ENCODE measurements at places on chromosomes 5 and 9.

GRCh38 chr9:104836235-104836634, 72.3 kb downstream of the NIPSNAP3B start:
- no peak for DNase-seq

DNA sequence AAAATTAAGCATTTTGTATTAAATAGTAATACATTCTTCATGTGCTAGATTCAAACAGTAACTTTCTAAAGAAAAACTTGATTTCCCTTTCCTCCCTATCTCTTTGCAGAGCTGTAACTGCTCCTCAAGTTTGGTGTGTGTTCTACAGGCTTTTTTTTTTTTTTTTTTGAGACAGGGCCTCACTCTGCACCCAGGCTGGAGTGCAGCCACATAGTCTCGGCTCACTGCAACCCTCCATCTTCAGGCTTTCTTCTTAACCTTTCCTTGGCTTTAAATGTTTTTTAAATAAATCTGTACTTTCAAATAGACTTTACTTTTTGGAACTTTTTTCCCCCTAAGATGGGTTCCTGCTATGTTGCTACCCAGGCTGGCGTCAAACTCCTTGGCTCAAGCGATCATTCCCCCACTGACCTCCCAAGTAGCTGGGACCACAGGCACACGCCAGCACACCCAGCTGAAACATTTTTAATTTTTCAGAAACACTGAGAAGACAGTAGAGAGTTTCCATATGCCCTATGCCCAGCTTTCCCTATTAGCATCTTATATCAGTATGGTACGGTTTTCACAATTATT, 9.1 kb downstream of the NDFIP1 start:
- no peak for DNase-seq

- DNase-seq = no peak
Measured at GRCh38 chr5:150464554-150465012, 15.0 kb upstream of the RPS14 start.

DNA sequence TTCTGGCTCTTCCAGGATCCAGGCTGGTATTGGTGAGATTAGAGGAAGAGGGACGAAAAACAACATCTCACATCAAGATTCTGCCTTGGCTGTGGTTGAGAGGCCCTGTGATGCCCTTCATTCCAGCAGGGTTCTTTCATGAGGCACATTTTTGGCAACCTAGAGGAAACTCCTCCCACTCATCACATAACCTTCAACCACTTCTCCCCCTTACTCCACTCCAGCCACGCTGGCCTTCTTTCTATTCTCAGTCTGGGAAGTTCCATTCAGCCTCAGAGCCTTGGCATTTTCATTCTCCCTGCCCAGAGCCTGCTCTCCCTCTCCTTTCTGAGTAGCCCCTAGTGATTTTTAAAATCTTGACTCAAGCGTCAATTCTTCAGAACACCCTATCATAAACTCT, 337.5 kb downstream of the ZSWIM6 start:
- no peak for DNase-seq

- no peak for DNase-seq
Measured at GRCh38 chr5:126656401-126657007, 55.8 kb downstream of the PHAX start.

GRCh38 chr9:136554870-136555269, 9.0 kb upstream of the NOTCH1 start:
- peak; percentile 81 for DNase-seq

GRCh38 chr5:39218482-39219402, 621 bp downstream of the FYB1 start:
- DNase-seq = no peak

GRCh38 chr5:172365948-172366608, 82.5 kb upstream of the UBTD2 start:
- DNase-seq = no peak

GRCh38 chr9:100281676-100282387, 70.9 kb downstream of the TEX10 start:
- DNase-seq = no peak

- no peak for DNase-seq
Measured at GRCh38 chr5:142472306-142472951, 147.6 kb upstream of the SPRY4 start.

DNA sequence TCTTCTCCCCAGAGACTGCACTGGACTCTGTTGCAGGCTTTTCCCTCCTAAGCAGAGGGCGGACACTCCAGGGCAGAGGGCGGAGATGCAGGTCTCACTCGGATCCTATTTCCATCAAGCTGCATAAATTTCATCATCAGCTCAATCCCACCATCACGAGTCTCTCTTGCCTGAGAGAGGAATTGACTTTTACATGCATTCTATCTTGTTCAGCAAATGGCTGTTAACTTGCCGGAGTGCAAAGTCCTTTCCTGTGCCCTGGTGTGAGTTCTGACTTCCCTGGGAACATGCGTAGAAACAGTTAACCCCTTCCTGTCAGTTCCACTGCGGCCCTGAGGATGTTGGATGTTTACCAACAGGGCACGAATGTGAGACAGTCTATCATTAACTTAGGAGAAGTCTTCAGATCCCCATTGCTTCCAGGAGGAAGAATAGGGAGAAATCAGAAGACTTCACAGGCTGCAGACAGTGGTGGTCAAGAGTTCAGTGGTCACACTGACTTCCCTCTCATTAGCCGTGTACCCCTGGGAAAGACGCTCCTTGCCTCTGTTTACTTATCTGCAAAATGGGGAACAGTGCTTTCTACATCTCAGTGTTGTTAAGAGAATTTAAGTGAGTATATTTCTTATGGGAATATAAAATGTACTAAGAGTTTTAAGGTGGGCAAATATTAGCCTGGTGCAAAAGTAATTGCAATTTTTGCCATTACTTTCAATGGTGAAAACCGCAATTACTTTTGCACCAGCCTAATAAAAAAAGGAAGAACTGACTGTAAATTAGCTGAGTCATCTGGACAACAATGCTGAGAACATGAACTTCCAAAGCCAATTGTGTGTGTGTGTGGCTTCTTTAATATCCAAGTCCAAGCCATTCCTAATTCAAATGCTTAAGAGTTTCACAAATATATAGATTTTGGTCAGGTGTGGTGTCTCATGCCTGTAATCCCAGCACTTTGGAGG, 248.0 kb downstream of the DRD1 start:
- DNase-seq = no peak

- DNase-seq = peak; percentile 79
Measured at GRCh38 chr9:136693490-136694162, 6.4 kb upstream of the AGPAT2 start.

DNA sequence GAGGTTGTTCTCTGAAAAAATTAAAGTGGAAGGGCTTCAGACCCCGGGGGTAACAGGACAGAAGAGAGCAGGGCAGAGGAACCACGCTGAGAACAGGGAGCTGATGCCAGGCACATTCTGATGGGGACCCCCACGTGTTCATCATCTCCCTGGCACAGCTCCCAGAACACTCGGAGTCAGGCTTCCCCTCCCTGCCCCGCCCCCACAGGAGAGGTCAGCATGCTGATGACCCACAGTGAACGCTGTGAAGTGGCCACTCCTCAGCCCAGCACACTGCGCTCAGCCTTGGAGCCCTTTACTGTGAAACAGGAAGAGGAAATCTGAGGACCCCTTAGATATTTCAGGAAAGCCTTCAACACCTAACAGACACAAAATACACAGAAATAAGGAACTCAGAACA, 16.4 kb downstream of the RETREG1 start:
- DNase-seq = no peak

- DNase-seq = no peak
Measured at GRCh38 chr5:73998489-73998888, 372.5 kb downstream of the ARHGEF28 start.

GRCh38 chr5:5145651-5146529, 5.8 kb downstream of the ADAMTS16 start:
- no peak for DNase-seq

DNA sequence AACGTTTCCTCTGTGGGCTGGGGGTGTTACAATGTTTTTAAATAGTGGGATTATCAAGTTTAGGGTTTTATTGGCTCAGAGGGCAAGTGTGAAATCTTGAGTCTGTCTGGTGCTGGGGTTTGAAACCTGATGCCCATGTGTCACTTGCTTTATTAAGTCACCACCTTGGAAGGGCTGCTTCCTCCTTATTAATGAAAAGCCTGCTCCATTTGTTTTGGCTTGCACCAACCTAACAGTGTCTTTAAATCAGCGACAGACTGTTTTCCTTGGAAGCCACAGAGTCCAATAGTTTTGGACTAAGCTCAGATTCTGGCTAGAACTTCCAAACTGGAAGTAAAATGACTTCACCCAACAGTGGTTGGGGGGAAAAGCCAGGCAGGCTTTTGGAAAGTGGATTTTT, 10.7 kb upstream of the PALM2AKAP2 start:
- DNase-seq = no peak

DNA sequence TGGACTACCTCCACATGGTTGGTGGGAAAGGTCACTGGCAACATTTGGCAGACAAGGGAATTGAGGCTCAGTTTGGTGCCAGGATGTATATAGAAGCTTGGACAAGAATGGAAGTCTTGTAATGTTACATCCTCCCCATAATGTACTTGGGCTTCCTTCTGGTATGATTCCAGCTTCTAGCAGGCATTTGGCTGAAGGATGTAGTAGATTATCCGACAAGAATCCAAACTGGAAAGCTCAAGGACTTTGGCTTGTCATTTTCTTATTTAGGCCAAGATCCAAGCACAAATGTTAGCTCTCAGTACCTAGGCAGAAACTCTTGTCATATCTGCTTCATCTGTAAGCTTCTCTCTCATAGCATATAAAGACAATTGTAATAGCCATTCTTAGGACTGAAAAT, 209.1 kb downstream of the MAPKAP1 start:
- DNase-seq = no peak

GRCh38 chr9:34084562-34084961, 35.9 kb upstream of the UBAP2 start:
- no peak for DNase-seq

- DNase-seq = no peak
Measured at GRCh38 chr9:19648672-19649071, 140.2 kb downstream of the SLC24A2 start.

DNA sequence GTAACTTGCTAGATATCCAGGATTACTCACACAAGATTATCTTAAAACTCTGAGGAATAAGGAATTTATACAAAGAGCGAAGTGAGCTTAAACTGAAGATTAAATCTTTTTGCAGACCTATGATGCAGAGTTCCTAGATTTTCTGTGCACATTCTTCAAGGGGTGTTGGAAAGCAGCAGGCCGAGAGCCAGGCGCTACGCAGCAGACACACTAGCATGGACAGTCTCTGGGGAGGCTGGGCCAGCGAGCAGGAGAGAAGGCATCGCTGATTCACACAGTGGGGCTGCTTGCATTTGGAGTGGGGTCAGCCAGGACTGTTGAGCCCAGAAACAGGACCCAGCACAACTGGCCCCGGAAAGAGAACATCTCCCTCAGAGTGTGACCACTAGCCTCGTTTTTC, 136.3 kb downstream of the ADAMTS16 start:
- no peak for DNase-seq

- DNase-seq = no peak
Measured at GRCh38 chr5:112669328-112669963, 68.2 kb upstream of the APC start.

DNA sequence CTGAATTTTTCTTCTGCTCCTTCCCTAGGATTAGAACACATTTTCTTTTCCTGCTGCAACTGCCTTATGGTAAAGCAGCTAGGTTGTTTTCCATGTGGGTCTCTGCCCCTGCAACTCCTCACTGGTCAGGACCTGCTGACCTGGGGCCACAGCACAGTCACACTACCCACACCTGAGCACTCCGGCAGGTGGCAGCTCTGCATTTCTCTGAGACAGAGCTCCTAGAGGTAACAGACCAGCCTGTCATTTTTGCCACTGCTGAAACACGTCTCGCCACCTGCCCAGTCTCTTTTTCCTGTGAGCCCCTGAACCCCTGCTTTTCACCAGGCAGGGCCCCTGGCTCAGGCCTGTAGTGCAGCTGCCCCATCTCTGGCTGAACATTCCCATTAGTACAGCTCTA, 609.6 kb downstream of the HINT1 start:
- no peak for DNase-seq

- DNase-seq = no peak
Measured at GRCh38 chr5:109326919-109327318, 82.9 kb downstream of the PJA2 start.

- no peak for DNase-seq
Measured at GRCh38 chr9:113650207-113651131, 186.9 kb downstream of the RGS3 start.

- no peak for DNase-seq
Measured at GRCh38 chr5:19018822-19019221, 969.2 kb downstream of the CDH18 start.

DNA sequence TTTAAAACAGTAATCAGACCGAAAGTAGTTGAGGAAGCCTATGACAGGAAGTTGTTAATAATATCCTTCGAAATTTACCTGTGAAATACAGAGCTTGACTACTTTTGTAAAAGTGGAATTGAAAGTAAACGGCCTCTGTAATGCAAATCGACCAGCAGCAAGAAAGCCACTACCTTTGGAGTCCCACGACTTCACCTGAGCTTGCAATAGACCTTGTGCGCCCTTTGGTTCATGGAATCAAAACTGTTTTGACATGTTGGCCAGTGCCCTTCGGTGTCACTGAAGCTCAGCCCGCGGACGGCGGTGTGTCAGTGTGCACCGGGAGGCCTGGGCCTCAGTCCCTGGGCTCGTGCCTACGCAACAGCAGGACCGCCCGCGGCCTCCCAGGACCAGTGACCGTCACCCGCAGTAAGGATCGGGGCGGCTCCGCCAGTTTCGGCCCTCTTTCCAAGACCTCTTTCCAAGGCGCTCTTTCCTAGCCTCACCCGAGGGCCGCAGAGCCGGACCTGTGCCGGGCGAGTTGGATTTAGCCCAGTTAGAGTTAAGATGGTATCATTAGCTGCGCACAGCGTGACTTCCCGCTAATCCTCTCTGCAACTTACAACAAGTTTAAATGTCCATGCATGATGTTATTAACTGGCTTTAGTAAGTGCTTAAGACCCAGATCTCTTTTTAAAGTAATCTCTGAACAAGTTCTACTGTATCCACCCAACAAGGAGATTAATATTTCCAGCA, 223.3 kb downstream of the MEF2C start:
- DNase-seq = no peak

DNA sequence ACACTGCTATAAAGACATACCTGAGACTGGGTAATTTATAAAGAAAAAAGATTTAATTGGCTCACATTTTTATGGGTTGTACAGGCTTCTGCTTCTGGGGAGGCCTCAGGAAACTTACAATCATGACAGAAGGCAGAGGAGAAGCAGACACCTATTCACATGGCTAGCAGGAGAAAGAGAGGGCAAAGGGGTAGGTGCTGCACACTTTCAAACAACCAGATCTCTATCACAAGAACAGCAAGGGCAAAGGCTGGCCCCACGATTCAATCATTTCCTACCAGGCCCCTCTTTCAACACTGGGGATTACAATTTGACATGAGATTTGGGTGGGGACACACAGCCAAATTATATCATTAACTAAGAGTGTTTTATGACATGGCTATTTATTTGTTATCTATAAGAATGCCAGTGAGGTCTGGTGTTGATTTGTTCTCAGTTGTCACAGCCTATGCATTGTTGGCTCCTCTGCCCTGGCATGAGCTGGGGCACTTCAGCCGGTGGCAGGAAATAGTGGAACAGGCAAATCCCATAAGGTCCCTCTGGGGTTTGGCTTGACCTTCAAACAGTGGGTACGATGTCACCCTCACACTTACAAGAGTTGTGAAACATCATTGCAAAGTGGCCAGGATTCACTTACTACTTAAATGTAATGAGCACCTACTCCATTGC, 44.1 kb downstream of the SPARC start:
- no peak for DNase-seq
